ENCODE measurements at places on chromosomes 4 and X. TPM values are rescaled to one million over a fixed set of nuclear protein-coding genes. Genes with fewer than 3 reads are reported as not detected.
A peak's percentile ranks its signal among the peaks of the same experiment; 100 is the strongest.

- no peaks in the 10 kb centered on the region for H3K27me3 ChIP-seq
- H3K4me3 ChIP-seq: no peak overlapping the region
- no peaks in the 10 kb centered on the region for H3K4me1 ChIP-seq
Observed at GRCh38 chrX:21702725-21703124, 44.6 kb upstream of the KLHL34 start.

GRCh38 chr4:68162196-68162595 lies 32.5 kb upstream of the TMPRSS11F start:
- H3K36me3 ChIP-seq: no peaks in the 10 kb centered on the region
- DNase-seq: no peak
- H3K27me3 ChIP-seq: no peaks in the 10 kb centered on the region
- H3K4me3 ChIP-seq: no peak overlapping the region
- H3K27ac ChIP-seq: no peak overlapping the region
- no peaks in the 10 kb centered on the region for H3K4me1 ChIP-seq

- peaks cover 87% of the 10 kb centered on the region for H3K27me3 ChIP-seq
- H3K4me1 ChIP-seq: peaks cover 9% of the 10 kb centered on the region
- no peak overlapping the region for H3K27ac ChIP-seq
- H3K36me3 ChIP-seq: no peaks in the 10 kb centered on the region
- no peak for DNase-seq
Observed at GRCh38 chr4:41882625-41883347, 52.4 kb upstream of the TMEM33 start.

GRCh38 chr4:53921856-53922255 lies 142.5 kb downstream of the CHIC2 start:
- no peak for DNase-seq
- H3K4me1 ChIP-seq: no peaks in the 10 kb centered on the region
- no peak overlapping the region for H3K4me3 ChIP-seq
- no peaks in the 10 kb centered on the region for H3K36me3 ChIP-seq

Gene GAGE12F
- not detected for polyA plus RNA-seq

- DNase-seq: no peak
- no peaks in the 10 kb centered on the region for H3K4me1 ChIP-seq
- H3K27ac ChIP-seq: no peak overlapping the region
- no peak overlapping the region for H3K4me3 ChIP-seq
- no peaks in the 10 kb centered on the region for H3K36me3 ChIP-seq
- no peaks in the 10 kb centered on the region for H3K27me3 ChIP-seq
Observed at GRCh38 chr4:19230906-19231545, 1020.7 kb upstream of the SLIT2 start.

- H3K4me3 ChIP-seq: no peak overlapping the region
- no peaks in the 10 kb centered on the region for H3K4me1 ChIP-seq
- no peaks in the 10 kb centered on the region for H3K36me3 ChIP-seq
- DNase-seq: no peak
Observed at GRCh38 chr4:95675623-95676022, 126.8 kb upstream of the UNC5C start.

DNA sequence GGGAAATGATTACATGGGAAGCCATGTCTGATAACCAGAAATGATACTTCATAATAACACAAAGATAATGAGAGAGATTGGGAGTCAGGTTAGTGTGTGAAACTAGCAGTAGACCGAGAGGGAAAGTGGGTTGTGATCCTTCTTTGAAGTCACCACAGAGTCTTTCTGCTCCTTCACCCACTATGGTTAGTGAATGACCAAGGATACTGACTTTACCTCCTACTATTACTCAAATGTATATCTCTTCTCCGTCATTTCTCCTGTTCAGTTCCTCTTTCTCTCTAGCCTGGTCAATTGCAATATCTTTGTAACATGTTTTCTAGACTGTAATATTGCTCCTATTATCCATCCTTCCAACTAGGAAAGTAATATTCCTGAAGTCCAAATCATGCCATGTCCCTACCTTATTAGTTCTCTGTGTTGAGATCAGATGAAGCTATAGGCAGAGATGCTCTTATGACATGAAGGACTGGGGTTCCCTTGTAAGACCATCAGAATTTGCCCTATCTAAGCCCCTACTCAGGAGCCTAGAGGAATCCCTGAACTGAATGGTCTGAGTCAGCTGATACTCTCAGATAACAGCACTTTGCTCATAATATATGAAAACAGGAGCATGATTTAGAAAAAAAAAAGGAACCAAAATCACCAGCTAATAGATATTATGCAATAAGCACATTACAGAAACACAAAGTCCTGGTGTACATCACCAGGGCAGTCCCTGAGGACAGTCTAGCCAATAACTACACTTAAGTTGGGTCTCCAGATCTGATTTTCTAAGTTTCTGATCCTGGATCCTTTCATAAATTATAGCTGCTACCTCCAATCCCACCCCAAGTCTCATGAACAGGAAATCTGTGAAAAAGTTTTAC lies 81.2 kb downstream of the SHROOM3 start:
- DNase-seq: peak; percentile 20

Gene TREX2
- 0.30 TPM for polyA plus RNA-seq

- H3K27me3 ChIP-seq: no peaks in the 10 kb centered on the region
- no peaks in the 10 kb centered on the region for H3K36me3 ChIP-seq
- H3K4me3 ChIP-seq: no peak overlapping the region
- no peak for DNase-seq
- H3K27ac ChIP-seq: no peak overlapping the region
Observed at GRCh38 chrX:29948653-29949052, 266.7 kb upstream of the MAGEB2 start.

GRCh38 chr4:173014113-173014558 lies 154.5 kb upstream of the GALNT7 start:
- no peak overlapping the region for H3K4me3 ChIP-seq
- H3K36me3 ChIP-seq: no peaks in the 10 kb centered on the region
- no peaks in the 10 kb centered on the region for H3K27me3 ChIP-seq
- H3K27ac ChIP-seq: no peak overlapping the region

- no peaks in the 10 kb centered on the region for H3K27me3 ChIP-seq
- H3K36me3 ChIP-seq: no peaks in the 10 kb centered on the region
- peaks cover 21% of the 10 kb centered on the region for H3K4me1 ChIP-seq
- no peak overlapping the region for H3K4me3 ChIP-seq
- peak; percentile 45 for DNase-seq
- no peak overlapping the region for H3K27ac ChIP-seq
Observed at GRCh38 chr4:106266201-106266600, 49.8 kb downstream of the TBCK start.

- H3K27ac ChIP-seq: no peak overlapping the region
- no peaks in the 10 kb centered on the region for H3K27me3 ChIP-seq
- no peak for DNase-seq
- H3K4me1 ChIP-seq: no peaks in the 10 kb centered on the region
- no peak overlapping the region for H3K4me3 ChIP-seq
- H3K36me3 ChIP-seq: no peaks in the 10 kb centered on the region
Observed at GRCh38 chr4:45475548-45475947, 648.3 kb downstream of the GABRG1 start.

- H3K27me3 ChIP-seq: no peaks in the 10 kb centered on the region
- no peak overlapping the region for H3K27ac ChIP-seq
- no peaks in the 10 kb centered on the region for H3K4me1 ChIP-seq
- no peaks in the 10 kb centered on the region for H3K36me3 ChIP-seq
- no peak overlapping the region for H3K4me3 ChIP-seq
Observed at GRCh38 chr4:26450418-26450817, 39.9 kb downstream of the CCKAR start.

DNA sequence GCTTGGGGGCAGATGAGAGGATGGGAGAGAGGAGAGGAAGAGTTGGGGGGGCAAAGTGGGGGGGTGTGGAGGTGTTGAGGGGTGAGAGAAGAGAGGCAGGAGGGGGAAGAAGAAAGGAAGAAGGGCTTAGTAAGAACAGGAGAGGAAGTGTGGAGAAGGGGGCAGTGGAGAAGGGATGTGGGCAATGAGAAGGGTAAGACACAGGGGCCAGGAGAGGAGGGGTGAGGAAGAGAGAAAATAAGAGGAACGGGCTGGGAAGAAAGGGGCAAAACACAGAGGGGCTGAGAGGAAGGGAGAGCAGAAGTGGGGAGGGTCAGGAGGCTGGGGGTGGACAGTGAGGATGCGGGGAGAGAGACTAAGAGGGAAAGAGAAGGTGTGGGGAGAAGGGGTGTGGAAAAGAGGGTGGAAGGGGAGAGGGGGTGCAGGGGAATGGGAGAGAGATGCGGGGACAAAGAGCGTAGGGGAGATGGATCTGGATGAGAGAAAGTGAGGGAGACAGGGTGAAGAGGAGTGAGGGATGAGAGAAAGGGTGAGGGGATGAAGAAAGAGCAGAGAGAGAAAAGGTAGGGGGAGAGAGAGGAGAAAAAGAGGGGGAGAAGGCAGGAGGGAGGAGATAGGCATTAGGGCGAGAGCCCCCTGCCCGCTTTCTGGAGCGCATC lies 12.9 kb downstream of the SH3KBP1 start:
- H3K36me3 ChIP-seq: no peaks in the 10 kb centered on the region
- H3K4me3 ChIP-seq: no peak overlapping the region
- H3K4me1 ChIP-seq: no peaks in the 10 kb centered on the region
- H3K27ac ChIP-seq: no peak overlapping the region

Gene CTAG1A
- not detected for polyA plus RNA-seq

DNA sequence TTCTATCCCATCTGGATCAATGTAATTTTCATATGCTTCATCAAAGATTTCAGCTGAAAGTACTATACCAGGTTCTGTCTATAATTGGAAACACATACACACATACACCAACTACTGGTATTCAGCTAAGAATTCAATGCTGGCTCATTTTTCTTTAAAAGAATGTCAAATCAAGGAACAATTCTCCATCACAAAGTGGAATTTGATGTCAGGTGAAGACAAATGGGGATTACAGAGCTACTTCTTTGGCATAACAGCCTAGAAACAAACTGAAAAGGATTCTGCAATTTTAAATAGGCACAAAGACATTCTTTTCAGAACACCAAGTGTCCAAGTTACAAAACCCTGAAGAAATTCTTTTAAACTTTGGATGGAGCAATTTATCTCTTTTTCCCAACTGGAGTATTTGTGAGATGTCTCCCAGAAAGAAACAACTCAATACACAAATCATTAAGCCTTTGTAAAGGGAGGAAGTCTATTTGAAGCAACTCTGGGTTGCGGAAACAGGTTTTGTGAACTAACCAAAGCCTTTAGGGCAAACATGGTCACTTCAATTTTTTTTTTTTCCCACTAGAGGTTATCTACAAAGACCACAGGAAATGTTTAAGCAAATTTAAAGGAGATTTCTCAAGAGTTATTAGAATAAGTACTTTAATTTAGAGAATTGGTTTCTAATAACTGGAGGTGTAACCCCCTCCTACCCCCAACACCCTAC lies 1.9 kb upstream of the FAM9C start:
- no peaks in the 10 kb centered on the region for H3K27me3 ChIP-seq
- no peak overlapping the region for H3K27ac ChIP-seq
- no peak for DNase-seq
- no peaks in the 10 kb centered on the region for H3K36me3 ChIP-seq

GRCh38 chrX:43333543-43333942 lies 322.6 kb upstream of the MAOA start:
- H3K36me3 ChIP-seq: no peaks in the 10 kb centered on the region

Gene PRRG1
- 6.6 TPM for polyA plus RNA-seq

All from large intestine (tissue), 12 donors.